ENCODE measurements at places on chromosomes 13 and 19.
A peak's percentile ranks its signal among the peaks of the same experiment; 100 is the strongest.

- DNase-seq: no peak
Measured at GRCh38 chr19:38650172-38650775, 2.8 kb downstream of the ACTN4 start.

GRCh38 chr19:4260613-4261191, 13.8 kb downstream of the YJU2 start:
- no peak for DNase-seq

GRCh38 chr19:12949363-12950283, 4.0 kb downstream of the RAD23A start:
- no peak for DNase-seq

DNA sequence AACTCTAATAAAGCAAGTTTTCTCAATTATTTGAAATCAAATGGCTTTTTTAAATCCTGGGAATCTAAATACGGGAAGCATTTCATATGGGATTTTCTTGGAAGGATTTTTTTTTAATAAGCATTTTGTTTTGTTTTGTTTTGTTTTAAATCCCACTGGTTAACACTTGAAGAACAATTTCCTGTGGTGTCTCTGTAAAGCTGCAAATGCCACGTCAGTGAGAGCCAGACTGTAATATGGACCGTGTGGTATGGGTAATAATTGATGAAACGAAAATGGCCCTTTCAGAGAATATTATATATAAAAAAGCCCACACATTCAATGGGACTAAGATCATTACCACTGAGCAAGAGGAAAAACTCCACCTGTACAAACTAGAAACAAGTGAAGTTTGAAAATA, 33.9 kb upstream of the MIR17HG start:
- no peak for DNase-seq

GRCh38 chr19:34096020-34096915, 76.0 kb upstream of the LSM14A start:
- DNase-seq: no peak

DNA sequence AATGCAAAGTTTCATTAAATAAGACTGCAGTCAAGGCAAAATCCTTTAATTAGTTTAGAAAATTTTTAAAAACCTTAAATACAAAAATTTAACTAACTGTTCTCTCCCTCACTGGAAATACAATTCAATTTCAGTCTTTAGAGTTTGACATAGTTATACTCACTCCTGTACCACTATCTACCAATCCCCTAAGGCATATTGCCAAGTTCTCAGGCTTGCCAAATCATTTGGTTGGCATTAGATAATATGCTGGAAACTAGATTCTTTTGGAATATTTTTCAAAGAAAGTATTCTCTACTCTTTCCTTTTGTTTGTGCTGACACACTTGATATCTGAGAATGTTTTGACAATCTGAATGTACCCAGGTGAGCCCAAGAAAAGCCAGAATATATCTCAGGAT, 77.2 kb downstream of the TSC22D1 start:
- peak; percentile 65 for DNase-seq

- no peak for DNase-seq
Measured at GRCh38 chr13:110216006-110216397, 91.0 kb downstream of the COL4A1 start.

GRCh38 chr19:45098521-45099466, 5.8 kb downstream of the PPP1R37 start:
- DNase-seq: no peak

GRCh38 chr19:38453596-38453995, 20.1 kb downstream of the RYR1 start:
- no peak for DNase-seq

- DNase-seq: no peak
Measured at GRCh38 chr13:98232456-98232855, 55.4 kb upstream of the RNF113B start.

All from NCI-H226 (cell line).